ENCODE measurements at places on chromosomes 3 and 15.
A peak's percentile ranks its signal among the peaks of the same experiment; 100 is the strongest.

DNA sequence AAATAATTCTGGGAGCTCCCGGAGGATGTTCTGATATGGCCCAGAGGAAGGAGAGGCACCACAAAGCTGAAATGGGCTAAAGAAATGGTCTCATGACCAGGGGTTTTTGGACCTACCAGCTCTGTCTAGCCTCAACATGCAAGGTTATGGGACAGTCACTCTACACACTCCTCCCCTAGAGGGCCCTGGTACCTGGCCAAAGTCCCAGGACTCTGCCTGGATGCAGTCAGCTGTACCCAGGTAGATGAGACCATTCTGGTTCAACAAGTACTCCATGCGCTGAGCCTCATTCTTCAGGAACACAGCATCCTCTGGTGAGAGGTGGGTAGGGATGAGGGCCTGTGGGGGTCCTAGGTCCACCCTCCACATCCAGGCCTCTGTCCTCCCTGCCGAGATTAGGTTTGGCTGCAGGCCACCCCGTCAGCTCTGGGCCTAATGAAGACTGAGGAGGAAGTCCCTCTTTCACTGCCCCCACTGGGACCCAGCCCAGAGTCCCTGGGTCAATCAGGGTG, 9.5 kb downstream of the EPB42 start:
- no peak overlapping the region for H3K27ac ChIP-seq
- no peak overlapping the region for H3K4me3 ChIP-seq
- DNase-seq = no peak

GRCh38 chr3:26237036-26237682, 385.4 kb upstream of the LRRC3B start:
- H3K4me1 ChIP-seq = no peaks in the 10 kb centered on the region
- no peaks in the 10 kb centered on the region for H3K36me3 ChIP-seq
- no peaks in the 10 kb centered on the region for H3K27me3 ChIP-seq
- H3K4me3 ChIP-seq = no peak overlapping the region
- no peak overlapping the region for H3K27ac ChIP-seq

DNA sequence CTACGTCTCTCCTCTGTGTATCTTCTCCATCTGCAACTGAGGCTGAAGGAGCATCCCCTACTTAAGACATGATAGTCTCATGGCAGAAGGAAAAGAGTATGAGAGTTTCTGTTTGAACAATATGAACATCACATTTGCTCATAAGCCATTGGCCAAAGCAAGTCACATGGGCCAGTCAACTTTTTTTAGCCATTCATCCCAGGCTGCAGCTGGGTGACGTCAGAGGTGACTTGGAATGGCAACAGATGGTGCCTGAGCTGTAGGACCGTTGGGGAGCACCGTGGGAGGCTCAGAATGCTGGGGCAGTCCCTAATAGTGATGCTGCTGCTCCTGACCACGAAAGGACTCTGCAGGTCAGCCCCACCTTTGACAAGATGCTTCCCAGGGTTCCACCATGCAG, 58.7 kb downstream of the CRTC3 start:
- no peaks in the 10 kb centered on the region for H3K27me3 ChIP-seq
- no peak for DNase-seq
- H3K4me1 ChIP-seq = no peaks in the 10 kb centered on the region
- H3K27ac ChIP-seq = no peak overlapping the region
- no peak overlapping the region for H3K4me3 ChIP-seq

- no peaks in the 10 kb centered on the region for H3K4me1 ChIP-seq
- no peaks in the 10 kb centered on the region for H3K27me3 ChIP-seq
- H3K27ac ChIP-seq = no peak overlapping the region
- no peak for DNase-seq
- H3K4me3 ChIP-seq = no peak overlapping the region
These were observed 27.3 kb upstream of the FILIP1L start for GRCh38 chr3:100141586-100141985.

DNA sequence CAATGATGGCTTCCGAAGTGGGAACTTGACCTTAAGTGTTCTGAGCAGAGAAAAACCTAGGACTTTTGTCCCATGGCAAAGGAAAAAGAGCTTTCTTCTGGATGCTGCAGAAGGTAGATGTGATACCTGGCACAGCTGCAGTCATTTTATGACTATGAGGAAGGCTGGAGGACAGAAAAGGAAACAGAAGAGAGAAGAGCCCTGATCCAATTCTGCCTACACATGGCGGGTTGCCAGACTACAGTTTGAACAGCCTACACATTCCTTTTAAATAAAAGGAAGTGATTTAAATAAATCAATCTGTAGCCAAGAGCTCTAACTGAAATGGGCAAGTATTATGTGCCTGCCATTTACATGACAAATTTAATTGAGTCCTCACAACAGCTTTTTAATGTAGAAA, 43.6 kb upstream of the CHRNB4 start:
- H3K4me3 ChIP-seq = no peak overlapping the region
- DNase-seq = no peak
- no peaks in the 10 kb centered on the region for H3K4me1 ChIP-seq
- H3K36me3 ChIP-seq = no peaks in the 10 kb centered on the region
- no peaks in the 10 kb centered on the region for H3K27me3 ChIP-seq

- H3K4me3 ChIP-seq = peak overlapping the region; percentile 68
- H3K27me3 ChIP-seq = peaks cover 11% of the 10 kb centered on the region
- DNase-seq = no peak
- peaks cover 8% of the 10 kb centered on the region for H3K4me1 ChIP-seq
- no peaks in the 10 kb centered on the region for H3K36me3 ChIP-seq
These were observed 1.3 kb upstream of the ETV5 start for GRCh38 chr3:186109897-186110803.

DNA sequence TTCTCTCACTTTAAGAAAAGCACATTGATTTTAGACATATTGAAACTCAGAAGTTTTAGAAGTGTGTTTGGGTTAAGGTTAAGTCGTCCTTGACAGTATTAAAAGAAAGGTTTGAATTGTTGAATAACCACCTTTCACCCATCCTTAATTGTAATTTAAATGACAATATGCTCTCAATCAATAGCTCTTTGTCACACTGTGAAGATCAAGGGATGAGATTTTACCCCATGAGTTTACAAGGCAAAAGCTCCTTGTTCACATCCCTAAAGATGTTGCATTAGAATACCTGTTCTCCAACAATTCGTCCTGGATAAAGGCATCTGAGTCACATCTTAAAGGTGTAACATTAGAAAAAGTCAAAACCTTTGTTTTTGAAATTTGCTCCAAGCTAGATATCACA, 220.4 kb upstream of the MDFIC2 start:
- no peaks in the 10 kb centered on the region for H3K36me3 ChIP-seq
- no peak overlapping the region for H3K4me3 ChIP-seq
- no peaks in the 10 kb centered on the region for H3K4me1 ChIP-seq
- H3K27me3 ChIP-seq = no peaks in the 10 kb centered on the region

DNA sequence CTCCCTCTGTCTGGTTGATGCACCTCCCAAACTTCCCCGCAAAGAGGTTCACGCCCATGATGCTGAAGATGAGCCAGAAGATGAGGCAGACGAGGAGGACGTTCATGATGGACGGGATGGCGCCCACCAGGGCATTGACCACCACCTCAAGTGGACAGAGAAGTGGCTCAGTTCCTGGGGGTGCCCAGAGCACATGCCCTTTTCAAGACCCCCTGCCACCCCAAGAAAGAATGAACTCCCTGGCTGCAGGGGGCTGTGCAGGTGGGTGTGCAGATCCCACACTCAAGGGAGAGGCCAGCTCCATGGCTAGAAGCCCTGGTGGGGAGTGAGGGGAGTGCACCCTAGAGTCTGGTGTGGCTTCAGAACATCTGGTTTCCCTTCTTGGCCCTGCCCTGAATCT, 64.1 kb downstream of the EXOG start:
- DNase-seq = no peak
- H3K4me1 ChIP-seq = no peaks in the 10 kb centered on the region
- no peaks in the 10 kb centered on the region for H3K27me3 ChIP-seq
- H3K36me3 ChIP-seq = no peaks in the 10 kb centered on the region

DNA sequence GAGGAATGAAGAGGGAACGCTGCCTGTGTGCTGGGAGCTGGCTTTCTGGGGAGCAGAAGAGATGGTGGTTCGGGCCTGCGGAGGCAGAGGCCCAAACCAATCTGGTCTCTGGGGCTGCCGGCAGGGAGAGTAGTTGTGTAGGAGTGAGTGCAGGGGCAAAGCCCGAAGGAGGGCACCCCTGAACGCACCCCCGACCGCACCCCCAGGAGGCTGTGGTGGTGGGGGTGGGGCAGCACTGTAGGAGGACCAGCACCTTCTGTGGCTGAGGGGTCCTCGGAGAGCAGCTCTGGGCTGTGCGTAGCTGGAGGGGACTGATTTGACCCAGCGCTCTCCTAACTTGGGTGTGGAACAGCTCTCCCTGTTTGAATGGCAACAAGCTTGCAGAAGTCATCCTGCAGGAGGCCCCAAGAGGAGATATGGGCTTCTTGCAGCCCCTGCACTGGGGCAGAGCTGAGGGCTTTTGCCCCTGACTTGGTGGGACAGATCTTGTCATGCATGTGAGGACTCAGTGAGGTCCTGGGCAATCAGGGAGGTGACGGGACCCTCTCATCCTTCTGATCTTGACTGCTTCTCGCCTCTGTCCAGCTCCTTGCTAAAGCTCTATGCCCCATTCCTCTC, 26.1 kb downstream of the C15orf39 start:
- no peaks in the 10 kb centered on the region for H3K36me3 ChIP-seq
- no peaks in the 10 kb centered on the region for H3K4me1 ChIP-seq
- peaks cover 15% of the 10 kb centered on the region for H3K27me3 ChIP-seq
- H3K4me3 ChIP-seq = no peak overlapping the region

- no peaks in the 10 kb centered on the region for H3K27me3 ChIP-seq
- no peak overlapping the region for H3K4me3 ChIP-seq
- no peaks in the 10 kb centered on the region for H3K36me3 ChIP-seq
- H3K4me1 ChIP-seq = no peaks in the 10 kb centered on the region
- no peak overlapping the region for H3K27ac ChIP-seq
These were observed 257.4 kb downstream of the CGGBP1 start for GRCh38 chr3:87801409-87801808.

DNA sequence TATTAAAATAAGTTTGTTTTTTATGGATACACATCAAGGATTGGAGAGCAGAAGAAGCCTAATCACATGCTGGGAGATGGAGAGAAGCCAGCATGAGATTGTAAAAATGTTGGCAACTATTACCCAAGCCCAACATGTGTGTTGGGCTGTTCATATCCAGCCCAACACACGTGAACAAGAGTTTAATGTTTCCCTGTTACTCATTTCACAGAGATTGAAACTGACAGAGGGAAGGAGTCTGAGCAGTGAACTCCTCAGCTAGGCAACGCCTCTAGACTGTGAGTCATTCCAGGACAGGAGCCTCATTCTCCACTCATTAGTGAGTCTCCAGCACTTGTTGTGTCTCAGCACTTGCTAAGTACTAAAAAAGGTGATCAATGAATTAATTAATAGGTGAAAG, 43.2 kb upstream of the CMSS1 start:
- H3K27me3 ChIP-seq = no peaks in the 10 kb centered on the region
- no peaks in the 10 kb centered on the region for H3K4me1 ChIP-seq
- H3K4me3 ChIP-seq = no peak overlapping the region
- no peak overlapping the region for H3K27ac ChIP-seq
- DNase-seq = no peak

DNA sequence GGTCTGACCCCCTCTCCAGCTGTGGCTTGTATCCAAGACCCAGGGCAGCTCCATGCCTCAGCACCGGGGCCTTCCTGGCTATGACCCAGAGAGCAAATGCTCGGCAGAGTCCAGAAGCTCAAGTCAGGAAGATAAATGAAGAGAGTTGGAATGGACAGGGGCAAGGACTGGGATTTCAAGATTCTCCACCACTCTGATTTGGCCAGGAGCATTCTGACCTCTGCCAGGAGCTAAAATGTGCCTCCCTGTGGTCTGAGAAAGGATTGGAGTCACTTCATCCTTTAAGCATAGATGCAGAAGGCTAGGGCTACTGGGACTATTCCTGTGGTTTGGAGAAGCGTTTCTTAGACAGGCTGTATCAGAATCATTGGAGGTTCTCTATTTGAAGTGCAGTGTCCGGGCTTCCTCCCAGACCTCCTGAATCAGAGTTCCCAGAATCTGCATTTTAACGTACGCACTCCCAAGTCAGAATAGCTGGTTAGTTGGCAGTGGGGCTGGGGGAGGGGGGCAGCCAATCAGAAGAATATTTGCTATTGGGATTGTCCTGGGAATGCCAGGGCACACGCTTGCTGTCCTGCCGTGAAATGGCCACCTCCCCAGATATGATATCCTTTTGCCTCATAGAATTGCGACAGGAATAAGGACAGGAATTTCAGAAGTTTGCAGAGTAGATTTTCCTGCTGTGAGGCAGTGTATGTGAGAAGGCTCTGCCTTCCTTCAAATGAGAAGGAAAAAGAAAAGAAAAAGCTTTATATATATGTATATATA, 57.4 kb downstream of the HRH1 start:
- no peak overlapping the region for H3K27ac ChIP-seq
- no peak for DNase-seq
- no peaks in the 10 kb centered on the region for H3K36me3 ChIP-seq
- H3K4me3 ChIP-seq = no peak overlapping the region
- H3K4me1 ChIP-seq = no peaks in the 10 kb centered on the region

DNA sequence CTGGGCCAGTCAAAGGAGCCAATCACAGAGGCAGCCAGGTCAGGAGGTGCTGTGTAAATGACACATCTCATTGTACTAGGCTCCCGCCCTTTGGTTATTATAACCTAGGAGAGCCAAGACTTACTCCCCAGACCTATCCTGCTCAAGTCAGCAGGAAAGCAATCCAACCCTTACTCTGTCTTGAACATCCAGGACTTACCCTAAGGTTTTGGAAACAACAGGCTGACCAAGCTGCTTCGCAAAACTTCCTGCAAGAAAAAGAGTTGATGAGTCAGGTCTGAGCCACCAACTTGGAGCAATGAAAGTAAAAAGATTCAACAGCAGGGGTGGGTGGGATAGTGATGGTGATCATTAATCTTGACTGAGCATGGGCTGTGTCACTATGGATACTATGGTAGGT, 144.4 kb downstream of the MYLK start:
- H3K27me3 ChIP-seq = no peaks in the 10 kb centered on the region
- H3K27ac ChIP-seq = no peak overlapping the region

- no peaks in the 10 kb centered on the region for H3K36me3 ChIP-seq
- no peak overlapping the region for H3K4me3 ChIP-seq
- DNase-seq = no peak
- no peak overlapping the region for H3K27ac ChIP-seq
- H3K4me1 ChIP-seq = peaks cover 11% of the 10 kb centered on the region
- no peaks in the 10 kb centered on the region for H3K27me3 ChIP-seq
These were observed 128.0 kb downstream of the DNAJB8 start for GRCh38 chr3:128338536-128339330.

- no peaks in the 10 kb centered on the region for H3K36me3 ChIP-seq
- no peak overlapping the region for H3K27ac ChIP-seq
- DNase-seq = no peak
- H3K4me1 ChIP-seq = no peaks in the 10 kb centered on the region
- no peak overlapping the region for H3K4me3 ChIP-seq
- H3K27me3 ChIP-seq = no peaks in the 10 kb centered on the region
These were observed 59.2 kb upstream of the IL12A start for GRCh38 chr3:159929171-159930141.

DNA sequence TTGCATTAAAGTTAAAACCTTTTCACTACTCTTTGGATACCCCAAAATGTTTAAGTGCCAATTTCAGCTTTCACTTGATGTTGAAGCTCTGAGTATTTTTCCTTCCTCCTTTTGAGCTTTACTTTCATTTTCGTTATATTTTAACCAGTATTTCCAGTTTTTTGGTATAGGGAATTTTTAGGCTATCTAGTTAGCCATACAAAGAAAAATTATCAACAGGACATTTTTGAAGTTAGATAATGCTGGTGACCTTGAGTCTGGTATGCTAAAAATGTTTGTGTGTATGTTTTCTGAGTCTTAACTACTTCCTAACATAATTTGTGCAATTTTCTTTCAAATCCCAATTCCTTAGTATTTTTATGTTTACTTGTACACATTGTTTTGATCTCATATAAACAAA, 284.8 kb downstream of the OTOL1 start:
- H3K27me3 ChIP-seq = no peaks in the 10 kb centered on the region
- no peak for DNase-seq
- no peak overlapping the region for H3K4me3 ChIP-seq
- H3K36me3 ChIP-seq = no peaks in the 10 kb centered on the region
- no peaks in the 10 kb centered on the region for H3K4me1 ChIP-seq
